Stimulated activated CD8-positive, alpha-beta memory T cell treated with anti-CD3 and anti-CD28 coated beads, Interleukin-4, amount 100 ng/mL, for 4 hours (primary cell): ENCODE measurements at places on chromosomes 3 and 15.

- no peak for DNase-seq
Measured at GRCh38 chr3:175746308-175746707, 887.2 kb downstream of the NAALADL2 start.

DNA sequence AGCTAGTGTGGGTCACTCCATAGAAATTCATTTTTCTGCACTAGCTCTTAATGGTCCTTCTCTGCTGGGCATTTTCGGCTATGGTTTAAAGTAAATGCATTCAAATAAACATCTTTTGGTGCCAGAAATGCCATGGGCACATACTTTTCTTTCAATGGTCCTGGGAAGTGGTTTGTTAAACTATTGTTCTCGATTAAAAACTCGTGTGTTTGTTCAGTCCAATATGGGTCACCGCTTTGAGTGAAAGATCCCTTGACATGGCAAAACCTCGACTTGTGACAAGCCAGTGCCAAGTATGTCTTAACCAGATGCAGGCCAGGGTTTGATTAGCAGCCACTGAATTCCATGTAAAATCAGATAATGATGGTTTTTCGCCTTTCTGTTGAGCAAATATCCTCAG, 331.9 kb upstream of the WNT5A start:
- DNase-seq: no peak

DNA sequence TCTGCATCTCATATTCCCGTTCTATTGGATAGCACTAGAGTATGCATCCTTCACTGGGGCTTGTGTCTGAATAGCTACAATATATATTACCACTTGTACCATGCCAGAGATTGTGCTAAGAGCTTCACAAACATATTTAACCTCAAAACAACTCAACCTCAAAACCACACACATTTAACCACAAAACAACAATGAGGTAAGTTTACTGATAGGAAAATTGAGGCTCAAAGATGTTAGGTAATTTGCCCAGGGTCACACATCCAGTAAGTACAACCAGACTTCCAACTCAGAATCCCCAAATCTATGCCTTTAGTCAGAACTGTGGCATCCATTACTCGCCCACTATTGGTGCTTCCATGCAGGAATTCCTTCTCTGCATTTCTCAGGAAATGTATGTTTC, 220.0 kb downstream of the FAM43A start:
- DNase-seq: no peak

- no peak for DNase-seq
Measured at GRCh38 chr3:195918176-195918575, 9.8 kb upstream of the TNK2 start.

GRCh38 chr15:42053010-42053409, 32.2 kb upstream of the PLA2G4E start:
- no peak for DNase-seq

DNA sequence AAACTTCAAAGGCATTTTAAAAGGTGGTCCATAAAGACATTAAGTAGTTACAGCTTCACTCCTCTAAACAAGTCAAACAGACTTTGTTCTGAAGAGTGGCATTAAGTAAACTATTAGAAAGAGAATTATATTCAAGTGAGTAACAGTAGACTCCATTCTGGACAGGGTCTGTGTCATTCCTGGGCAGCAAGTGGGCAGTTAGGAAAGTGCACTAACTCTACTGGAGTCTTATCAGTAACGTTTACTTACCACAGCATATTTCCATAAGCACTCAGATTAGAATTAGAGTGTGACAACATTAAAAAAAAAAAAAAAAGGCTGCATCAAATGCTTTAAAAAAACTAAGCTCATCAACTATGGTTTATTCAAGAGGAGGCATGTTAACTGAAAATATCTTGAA, 10.6 kb downstream of the UBR1 start:
- no peak for DNase-seq

DNA sequence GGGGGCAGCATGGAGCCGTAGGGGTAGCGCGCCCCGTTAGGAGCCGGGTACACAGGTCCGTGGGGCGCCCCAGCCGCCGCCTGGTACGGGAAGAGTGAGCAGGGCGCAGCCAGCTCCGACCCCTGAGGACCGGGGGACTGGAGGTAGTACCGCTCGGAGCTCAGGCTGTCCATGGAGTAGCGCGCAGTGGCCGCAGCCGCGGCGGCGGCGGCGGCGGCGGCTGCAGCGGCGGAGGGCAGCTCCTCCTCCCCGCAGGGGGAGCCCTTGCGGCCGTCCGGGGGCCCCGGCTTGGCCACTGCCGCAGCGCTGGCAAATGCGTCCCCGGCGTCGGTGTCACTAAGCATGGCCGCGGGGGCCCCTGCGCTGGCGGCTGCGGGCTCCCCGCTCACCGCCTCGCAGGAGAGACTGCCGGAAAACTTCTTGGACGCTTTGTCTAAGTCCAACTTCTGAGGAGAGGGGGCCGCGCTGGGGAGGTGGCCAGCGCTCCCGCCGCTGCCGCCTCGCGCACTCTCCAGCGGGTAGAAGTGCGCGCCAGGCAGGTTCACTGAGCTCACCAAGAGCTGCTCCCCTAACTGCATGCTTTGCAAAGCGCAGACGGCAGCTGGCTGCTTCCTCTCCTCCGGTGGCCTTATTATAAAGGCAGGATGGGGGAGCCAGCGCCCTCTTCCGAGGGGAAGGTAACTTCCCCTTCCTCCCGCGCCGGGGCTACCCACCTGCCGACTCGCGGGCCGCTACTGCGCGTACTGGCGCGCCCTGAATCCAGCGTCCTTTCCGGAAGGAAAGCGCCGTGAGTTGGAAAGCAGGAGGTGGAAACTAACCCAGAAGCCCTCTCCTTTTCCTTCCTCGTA, at the start of gene EOMES:
Gene EOMES (minus strand): TSS at position 607 of the 848 bp plus-strand sequence. CDS start 29 bp downstream, at position 578.
- peak; percentile 60 for DNase-seq

DNA sequence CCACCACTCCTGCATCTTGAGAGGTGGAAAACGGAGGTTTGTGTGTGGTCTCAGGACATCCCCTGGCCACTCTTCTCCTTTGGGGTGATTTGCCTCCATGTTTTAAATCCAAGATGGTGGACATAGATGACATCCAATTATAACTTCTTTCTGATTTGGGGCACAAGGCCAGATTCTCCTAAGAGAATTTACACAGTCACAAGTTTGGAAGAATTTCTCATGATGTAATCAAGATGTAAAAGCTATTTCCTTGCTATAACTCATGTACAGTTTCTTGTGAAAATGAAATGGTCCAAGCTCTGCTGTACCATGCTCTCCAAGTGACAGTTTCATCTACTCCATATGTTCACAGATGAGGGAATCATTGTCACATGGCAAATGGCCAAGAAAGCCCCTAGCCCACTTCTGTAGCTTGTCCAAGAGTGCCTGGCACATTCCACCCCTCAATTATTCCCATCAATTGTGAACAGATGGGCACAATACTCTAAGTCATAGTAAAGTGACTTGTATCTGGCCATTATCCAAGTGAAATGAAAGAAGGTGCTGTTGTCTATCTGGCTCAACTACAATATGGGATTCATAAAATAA, 134.6 kb upstream of the ROPN1 start:
- no peak for DNase-seq

GRCh38 chr3:168974617-168975403, 688.7 kb downstream of the MECOM start:
- DNase-seq: no peak

DNA sequence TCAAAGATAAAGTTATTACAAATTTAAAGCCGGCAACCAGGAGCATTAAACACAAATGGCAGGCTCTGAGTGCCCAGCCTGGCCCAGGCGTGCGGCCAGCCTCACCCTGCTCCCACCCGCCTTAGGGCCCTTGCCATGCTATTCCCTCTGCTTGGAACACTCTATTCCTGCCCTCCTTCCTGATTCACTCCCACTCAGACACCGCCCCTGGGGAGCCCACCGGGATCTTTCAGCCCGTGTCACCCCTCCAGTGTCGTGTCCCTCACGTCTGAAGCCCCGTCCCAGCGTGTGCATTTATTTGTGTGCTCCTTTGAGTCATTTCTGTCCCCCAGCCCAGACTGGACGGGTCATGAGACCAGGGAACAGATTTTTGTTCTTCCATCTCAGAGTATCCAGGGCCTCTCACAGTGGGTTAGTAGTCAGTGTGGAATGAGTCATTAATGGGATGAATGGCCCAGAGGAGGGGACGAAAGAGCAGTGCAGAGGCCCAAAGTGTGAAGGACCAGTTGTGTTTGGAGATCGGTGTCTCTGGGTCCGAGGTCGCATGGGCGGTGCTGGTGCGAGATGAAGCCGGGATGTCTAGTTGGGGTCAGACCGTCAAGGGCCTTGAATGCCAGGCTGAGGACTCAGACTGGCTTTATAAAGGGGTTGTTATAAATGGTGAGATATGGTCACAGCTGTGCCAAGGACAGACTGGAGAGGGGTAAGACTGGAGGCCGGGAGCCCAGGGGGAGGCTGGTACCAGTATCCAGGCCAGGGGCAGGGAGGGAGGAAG, 58.9 kb upstream of the SLC6A6 start:
- no peak for DNase-seq

- no peak for DNase-seq
Measured at GRCh38 chr15:39161096-39161495, 419.8 kb upstream of the THBS1 start.

- peak; percentile 9 for DNase-seq
Measured at GRCh38 chr3:10284496-10284895, 8.3 kb downstream of the GHRL start.

- no peak for DNase-seq
Measured at GRCh38 chr3:45873638-45874037, 12.7 kb upstream of the CCR9 start.

- DNase-seq: no peak
Measured at GRCh38 chr15:73225358-73226015, 143.3 kb downstream of the HCN4 start.

DNA sequence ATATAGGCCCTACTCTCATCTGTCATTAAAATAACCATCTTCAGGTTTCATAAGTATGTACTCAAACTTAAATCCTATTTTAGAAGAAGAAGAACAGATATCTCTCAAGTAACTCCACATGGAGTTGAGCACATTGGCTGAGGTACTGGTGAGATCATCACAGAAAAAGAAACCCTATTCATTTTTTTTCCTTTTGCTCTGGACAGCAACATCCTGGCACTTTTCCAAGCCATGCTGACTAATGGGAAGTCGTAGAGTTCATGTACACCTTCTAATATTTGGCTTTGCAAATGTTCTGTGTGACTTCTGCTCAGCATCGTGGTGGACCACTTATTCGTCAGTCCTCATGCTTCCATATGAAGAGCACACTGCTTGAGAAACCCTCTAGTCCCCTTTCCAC, 336.0 kb upstream of the KCNH8 start:
- no peak for DNase-seq

DNA sequence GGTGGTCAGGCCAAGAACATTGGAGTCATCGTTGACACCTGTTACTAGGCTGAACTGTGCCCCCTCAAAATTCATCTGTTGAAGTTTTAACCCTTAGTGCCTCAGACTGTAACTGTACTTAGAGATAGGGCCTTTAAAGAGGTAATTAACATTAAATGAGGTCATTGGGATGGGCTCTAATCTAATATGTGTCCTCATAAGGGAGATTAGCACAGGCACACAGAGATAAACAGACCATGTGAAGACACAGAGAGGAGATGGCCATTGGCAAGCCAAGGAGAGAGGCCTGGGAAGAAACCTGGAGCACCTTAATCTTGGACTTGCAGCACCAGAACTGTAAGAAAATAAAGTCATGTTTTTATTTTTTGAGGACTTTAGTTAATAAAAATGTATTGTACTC, 59.6 kb downstream of the PLCL2 start:
- no peak for DNase-seq

DNA sequence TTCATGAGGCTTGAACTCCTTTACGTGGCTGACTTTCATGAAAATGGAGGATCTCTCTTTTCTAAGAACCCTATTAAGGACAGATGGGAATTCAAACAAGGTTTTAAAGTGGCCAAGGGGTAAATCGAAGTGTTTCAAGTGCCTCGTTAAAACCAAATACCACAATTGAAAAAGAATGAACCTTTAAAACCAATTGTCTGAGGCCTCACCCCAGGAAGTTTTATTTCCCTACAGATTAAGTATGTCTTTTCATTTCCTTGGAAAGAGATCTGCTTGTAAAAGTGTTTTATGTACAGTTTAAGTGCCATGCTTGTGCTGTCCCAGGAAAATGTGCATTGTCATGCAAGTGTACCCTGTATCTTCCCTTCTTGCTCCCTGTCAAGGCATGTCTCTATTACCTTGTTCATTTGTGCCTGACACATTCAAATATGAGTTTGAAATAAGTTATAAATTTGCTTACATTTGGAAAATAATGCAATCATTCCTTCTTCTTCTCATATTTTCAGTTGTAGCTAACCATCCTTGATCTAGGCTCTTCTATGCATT, 138.7 kb downstream of the ZPLD1 start:
- no peak for DNase-seq

- DNase-seq: no peak
Measured at GRCh38 chr3:181487236-181487978, 224.3 kb upstream of the SOX2 start.

DNA sequence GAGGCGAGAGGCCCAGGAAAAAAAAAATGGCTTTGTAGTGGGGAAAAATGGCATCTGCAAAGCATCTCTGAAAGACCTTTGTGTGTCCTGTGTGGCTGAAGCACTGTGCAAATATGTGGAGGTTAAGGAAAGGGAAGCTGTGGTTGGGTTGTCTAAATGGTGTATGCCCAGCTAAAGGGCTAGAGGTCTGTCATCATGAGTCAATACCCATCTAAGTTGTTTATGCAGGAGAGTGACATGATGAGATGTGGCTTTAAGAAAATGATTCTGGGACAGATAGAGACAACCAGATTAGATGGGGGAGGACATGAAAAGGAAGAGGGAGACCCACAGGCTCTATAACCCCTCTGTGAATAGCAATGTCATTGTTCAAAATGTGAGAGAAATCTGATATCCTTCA, 280.7 kb downstream of the MFSD1 start:
- no peak for DNase-seq

DNA sequence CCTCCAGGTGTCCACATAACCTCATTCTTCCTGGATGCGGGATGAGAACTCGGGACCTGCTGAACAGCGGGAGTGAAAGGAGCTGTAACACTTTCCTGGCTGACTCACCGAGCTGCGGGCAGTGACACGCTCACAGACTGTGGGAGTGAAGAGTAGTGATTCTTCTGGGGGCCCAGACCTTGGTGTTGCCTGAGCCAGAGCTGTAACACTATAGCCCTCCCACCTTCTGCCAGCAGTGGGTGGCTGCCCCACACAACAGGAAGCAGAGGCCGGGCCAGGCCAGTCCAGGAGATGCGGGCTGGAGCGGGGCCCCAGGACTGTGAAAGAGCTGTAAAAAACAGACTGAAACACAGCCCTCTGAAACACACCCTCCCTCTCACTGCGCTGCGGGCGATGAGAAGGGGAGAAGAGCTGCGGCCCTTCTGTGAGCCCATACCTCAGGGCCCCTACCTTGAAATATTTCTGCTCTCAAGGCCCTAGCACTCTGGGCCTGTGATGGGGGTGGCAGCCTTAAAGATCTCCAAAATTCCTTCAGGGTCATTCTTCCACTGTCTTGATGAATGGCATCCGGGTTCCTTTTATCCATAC, 464.0 kb upstream of the CCDC54 start:
- no peak for DNase-seq

GRCh38 chr3:128873244-128874022, 6.0 kb upstream of the ACAD9 start:
- no peak for DNase-seq
